Left renal cortex interstitium (tissue), 4 donors: ENCODE measurements at places on chromosomes 1 and 21. TPM values are rescaled to one million over a fixed set of nuclear protein-coding genes. Genes with fewer than 3 reads are reported as not detected.

The PER3 gene
- 16.5 TPM for polyA plus RNA-seq

The GLMP gene
- polyA plus RNA-seq = 73.3 TPM

The HSD3B2 gene
- 0.87 TPM for polyA plus RNA-seq

The FCER1G gene
- polyA plus RNA-seq = 10.0 TPM

The AKR7A3 gene
- 3.3 TPM for polyA plus RNA-seq

The F13B gene
- not detected for polyA plus RNA-seq

The DHRS3 gene
- 89.8 TPM for polyA plus RNA-seq

The CHRM3 gene
- 6.5 TPM for polyA plus RNA-seq

DNA sequence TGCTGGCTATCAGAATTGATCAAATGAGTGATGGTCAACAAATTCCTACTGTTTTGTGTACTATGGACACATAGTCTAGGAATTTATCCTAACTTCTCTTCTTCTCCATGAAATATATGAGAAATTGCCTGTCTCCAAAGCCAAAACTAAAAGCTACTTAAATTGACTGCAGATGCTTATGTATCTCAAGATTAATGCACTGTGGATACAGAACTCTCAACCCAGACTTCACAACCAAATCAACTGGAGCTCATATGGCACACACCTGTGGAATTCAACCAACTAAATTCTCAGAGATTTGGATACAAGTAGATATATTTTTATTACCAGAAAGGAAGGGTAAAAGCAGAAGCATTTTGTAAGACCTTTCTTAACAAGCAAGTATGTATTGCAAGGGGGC, 566.1 kb downstream of the LTN1 start:
- no peak for DNase-seq

- DNase-seq = no peak
Observed at GRCh38 chr1:26743426-26744059, 44.2 kb upstream of the PIGV start.

- DNase-seq = no peak
Observed at GRCh38 chr1:10819198-10819901, 22.9 kb upstream of the CASZ1 start.

DNA sequence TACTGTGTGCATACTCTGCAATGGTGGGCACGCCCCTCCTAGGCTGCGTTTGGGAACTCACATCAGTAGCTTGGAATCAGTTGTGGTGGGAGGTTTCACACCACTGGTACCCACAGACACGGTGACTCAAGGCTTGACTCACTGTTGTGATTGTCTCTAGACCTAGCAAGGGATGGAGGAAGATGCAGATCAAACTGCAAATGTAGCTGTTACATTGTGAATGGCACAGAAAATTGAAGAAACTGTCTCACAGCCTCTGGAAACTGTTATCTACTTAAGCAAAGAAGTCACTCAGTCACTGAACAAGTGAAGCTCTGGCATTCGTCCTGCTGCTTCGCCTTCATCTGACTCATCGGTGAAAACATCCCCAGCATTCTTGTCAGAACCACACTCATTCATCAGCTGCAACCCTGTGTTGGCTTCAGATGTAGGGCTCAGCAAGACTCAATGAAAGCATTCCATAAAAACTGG, 59.5 kb downstream of the POFUT2 start:
- no peak for DNase-seq

GRCh38 chr1:1173793-1174415, at the start of gene TTLL10:
Gene TTLL10 (plus strand): TSS chr1:1173880. CDS start chr1:1179216, 5,336 bp downstream.
- no peak for DNase-seq

DNA sequence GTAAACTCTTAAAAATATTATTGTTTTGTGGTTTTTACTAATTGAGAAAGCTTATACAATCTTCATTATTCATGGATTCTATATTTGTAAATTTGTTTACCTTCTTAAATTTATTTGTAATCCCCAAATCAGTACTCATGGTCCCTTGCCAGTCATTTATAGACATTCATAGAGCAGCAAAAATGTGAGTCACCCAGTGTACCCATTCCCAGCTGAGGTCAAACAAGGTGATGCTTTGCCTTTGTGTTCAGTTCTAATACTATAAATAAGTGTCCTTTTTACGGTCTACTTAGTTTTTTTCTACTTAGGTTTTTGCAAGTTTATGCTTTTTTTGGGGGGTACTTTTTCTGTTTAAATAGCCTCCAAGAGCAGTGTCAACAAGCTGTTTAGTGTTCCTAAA, 36.1 kb downstream of the SORT1 start:
- DNase-seq = no peak

DNA sequence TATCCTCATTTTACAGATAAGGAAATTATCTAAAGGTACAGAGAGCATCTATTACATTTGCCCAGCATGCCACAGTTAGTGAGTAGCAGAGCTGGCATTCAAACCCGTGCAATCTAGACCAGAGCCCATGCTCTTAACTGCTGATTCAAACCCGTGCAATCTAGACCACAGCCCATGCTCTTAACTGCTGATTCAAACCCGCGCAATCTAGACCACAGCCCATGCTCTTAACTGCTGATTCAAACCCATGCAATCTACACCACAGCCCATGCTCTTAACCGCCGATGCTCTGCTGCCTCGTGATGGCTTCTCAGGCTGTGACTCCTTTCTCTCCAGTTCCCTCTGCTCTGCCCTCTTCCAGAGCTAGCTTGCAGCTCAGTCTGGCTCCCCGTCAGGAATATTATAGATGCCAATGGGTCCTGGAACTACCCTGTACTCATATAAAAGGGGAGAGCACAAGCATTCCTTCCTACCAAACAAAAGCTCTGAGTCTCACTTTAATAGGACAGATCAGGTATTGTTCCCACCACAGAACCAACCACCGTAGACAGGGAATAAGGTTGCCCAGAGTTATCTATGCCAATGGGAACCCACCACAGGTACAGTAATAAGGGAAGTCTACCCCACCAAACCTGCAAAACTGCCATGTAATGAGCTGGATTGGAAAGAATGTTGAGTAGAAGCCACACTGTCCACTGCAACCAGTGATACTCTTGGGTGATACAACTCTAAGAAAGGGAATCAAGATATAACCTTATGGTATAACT, 78.4 kb downstream of the SMYD3 start:
- no peak for DNase-seq

- DNase-seq = no peak
Observed at GRCh38 chr1:26359981-26360806, 6.3 kb upstream of the CRYBG2 start.
